IMR-90 (cell line): ENCODE measurements at places on chromosomes 2 and 18. TPM values are rescaled to one million over a fixed set of nuclear protein-coding genes. Genes with fewer than 3 reads are reported as not detected.

IL36RN gene
- polyA plus RNA-seq: not detected in 2 replicates

DNA sequence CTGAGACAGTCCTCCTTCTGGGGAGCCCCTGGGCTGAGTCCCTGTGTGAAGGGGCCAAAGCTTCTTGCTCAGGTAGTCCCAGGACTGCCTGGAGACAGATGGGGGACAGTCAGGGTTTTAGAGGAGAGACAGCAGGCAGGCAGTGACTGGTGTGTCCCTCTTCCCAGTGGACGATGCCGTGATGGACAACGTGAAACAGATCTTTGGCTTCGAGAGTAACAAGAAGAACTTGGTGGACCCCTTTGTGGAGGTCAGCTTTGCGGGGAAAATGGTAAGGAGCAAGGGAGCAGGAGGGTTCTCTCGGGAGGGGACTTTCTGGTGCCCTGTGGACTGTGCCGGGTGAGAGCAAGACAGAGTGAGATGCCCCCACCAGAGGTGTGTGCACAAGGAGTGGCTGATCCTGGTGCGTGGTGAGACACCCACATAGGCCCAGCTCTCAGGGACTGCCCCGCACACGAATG lies 74.8 kb downstream of the DYSF start:
- DNase-seq: no peak

LRATD1 gene
- 0.40 and 0.60 TPM in 2 replicates for polyA plus RNA-seq

FAM237A gene
- polyA plus RNA-seq: not detected in 2 replicates

NGEF gene
- polyA plus RNA-seq: 0.52 and 1.7 TPM in 2 replicates

GRCh38 chr2:239779584-239779983 lies 245.6 kb downstream of the NDUFA10 start:
- no peak for DNase-seq

DNA sequence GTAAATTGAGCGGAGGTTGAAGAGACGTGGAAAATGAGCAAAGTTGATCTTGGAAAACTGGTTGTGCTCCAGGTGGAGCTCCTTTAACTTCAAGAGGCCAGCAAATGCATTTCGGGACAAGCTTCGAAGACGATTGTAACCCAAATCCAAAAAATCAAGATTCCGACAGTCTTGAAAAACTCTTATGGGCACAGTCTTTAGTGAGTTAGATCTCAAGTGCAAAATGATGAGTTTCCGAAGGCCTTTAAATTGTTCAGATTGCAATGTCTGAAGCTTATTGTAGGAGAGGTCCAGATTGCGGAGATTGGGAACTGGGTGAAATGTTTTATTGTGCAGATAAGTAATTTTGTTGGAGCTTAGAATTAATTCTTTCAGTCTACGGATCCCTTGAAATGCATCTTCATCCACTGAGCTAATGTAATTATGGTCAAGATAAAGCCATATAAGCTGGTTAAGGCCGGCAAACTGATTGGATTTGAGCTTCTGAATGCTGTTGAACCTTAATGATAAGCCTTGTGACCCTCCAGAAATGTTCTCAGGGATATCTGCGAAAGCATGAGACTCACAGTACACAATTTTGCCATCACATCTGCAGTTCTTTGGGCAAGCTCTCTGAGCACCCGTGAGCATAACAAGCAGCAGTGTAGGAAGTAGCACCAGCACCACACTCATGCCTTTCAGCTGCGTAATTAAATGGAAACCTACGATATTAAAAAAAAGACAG lies 2.9 kb downstream of the LRRTM4 start:
- DNase-seq: no peak
